Stimulated activated CD8-positive, alpha-beta memory T cell treated with anti-CD3 and anti-CD28 coated beads, Interleukin-15, amount 100 ng/mL, for 24 hours (primary cell): ENCODE measurements at places on chromosomes 7 and 10.

GRCh38 chr7:49878089-49878488, 104.7 kb downstream of the VWC2 start:
- no peak for DNase-seq

- DNase-seq, result no peak
These were observed 36.3 kb downstream of the GPR22 start for GRCh38 chr7:107505997-107506673.

DNA sequence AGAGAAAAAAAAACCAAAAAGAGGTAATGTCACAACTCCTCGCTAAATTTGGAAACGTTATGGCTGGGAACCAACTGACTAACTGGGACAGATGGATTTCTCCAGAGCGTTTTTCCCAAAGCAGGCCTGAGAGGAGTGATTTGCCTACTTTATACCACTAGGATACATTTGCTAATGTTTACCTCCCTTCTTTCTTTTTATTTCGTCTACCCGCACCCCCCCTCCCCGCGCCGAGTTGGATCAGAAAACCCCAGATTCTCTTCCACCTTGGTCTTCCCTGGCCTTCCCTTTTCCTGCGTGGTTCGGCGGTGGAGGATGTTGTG, 7.2 kb downstream of the CPA2 start:
- DNase-seq, result no peak

- DNase-seq, result no peak
These were observed 110.8 kb downstream of the TPK1 start for GRCh38 chr7:144725070-144725469.

GRCh38 chr10:110901954-110902819, 16.8 kb downstream of the BBIP1 start:
- DNase-seq, result no peak
